ENCODE measurements at places on chromosomes 6 and 20.

DNA sequence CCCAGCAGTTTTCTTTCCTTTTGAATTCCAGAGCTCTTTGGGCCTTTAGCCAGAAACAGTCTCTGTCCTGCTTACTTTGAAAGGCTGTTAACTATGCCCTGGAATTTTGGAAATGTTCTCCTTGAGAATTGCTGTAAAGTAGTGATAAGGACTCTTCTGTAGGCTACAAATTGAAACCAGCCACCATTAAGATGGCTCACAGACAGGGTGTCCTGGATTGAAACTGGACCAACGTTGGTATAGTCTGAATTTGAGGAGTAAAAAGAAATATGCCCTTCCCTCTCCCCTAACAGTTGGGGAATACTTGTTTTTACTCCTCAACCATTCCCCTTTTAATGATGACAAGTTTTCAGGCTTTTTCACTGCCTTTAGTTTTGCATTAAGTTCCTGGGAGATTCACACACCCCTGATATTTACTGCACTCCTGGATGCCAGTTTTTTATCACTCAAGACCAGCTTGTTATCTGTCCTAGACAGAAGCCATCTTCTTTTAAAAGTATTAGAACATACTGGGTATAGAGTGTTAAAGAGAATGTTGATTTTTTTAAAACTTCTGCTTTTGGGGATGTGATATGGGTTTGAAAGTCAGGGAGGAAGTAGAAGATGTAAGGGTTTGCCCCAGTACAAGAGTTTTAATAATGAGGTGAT is 21.9 kb downstream of the TOP1 start:
- DNase-seq, result peak; percentile 82

DNA sequence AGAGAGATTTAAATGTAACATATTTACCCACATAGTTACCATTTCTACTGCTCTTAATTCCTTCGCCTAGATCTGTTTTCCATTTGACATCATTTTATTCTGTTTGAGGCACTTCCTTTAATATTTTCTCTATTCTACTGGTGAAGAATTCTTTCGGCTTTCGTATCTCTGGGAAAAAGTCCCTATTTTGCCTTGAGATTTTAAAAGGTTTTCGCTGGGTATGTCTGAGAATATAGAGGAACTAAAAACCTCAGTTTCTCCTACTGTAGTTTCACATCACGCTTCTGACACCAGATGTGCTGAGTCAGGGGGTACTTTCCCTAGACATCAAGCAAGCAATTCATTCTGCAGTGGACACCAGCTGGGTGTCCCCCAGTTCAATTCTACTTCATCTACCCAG is 61.7 kb downstream of the E2F3 start:
- no peak for DNase-seq

DNA sequence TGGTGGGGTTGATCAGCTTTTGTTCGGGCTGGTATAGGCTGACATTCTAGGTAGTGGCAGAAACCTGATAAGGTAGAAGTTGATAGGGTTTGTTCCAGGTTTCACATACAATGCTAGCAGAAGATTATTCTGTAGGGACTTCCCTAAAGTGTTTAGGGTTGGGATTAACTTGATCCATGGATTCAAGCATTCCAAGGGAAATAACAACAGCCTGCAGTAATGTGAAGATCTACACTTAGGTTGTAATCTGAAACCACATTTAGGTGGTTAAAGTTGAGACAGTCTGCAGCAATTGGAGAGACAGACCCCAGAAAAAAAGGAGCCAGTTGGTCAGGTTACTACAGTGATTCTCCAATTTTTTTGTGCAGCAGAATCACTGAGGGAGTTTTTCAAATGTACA is 56.1 kb downstream of the GJA1 start:
- DNase-seq, result no peak

DNA sequence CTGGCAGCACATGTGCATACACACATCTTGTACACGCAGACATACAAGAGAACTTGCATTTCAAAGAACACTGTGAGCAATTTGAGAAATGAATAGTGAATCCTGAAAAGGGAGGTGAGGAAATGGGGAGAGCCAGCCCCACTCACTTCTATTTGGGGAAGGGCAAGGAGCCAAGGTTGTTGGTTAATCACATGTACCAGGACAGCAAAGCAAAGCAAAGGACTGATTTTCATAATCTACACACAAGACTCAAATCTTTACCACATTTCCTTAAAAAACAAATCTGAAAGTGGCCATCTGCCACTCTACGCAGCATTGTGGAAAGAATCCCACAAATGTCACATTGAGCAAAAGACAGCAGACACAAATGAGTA is 35.0 kb upstream of the KIF16B start:
- DNase-seq, result no peak

DNA sequence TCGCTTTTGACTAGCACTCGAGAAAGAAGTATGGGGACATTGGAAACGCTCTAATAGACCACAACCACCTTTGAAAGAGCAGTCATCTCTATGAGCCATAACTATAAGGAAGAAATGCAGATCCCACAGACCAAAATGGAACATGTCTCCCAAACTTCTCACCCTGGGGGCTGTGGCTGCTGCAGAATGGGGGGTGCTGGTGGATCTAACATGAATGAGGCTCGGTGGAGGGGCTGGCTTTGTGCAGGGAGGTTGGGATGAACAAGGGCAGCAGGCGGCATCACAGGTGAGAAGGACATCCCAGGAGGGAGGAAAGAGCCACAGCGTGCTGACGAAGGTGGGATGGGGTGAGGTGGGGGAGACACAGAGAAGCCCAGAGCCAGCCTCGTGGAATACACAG is 10.5 kb upstream of the CCR6 start:
- DNase-seq, result no peak

DNA sequence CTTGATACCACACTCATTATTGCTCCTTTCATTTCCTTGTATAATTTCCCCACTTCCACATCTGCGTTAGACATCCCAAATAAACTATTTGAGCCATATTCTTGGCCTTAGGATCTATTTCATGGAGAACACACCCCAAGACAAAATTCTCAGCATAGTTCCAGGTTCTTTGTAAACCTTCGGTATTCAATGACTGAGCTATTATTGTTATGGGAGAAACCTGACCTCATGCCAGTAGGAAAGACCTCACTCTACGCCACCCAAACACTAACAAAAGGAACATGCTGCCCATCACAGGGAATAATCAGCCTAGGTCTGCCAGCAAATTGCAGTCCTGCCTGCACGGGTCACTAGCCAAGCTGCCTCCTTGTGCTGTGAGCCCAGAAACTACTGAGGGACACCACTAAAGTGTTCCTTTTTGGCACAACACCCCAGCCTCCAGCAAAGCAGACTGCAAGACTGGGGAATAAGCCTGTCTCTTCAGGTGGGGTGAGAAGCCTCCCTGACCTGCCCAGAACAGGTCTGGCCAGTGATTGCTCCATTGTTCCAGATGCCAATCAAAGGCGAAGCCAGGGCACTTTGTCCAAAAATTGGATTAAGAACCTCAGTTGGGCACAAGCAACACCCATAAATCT is 371.8 kb downstream of the MAFB start:
- no peak for DNase-seq

DNA sequence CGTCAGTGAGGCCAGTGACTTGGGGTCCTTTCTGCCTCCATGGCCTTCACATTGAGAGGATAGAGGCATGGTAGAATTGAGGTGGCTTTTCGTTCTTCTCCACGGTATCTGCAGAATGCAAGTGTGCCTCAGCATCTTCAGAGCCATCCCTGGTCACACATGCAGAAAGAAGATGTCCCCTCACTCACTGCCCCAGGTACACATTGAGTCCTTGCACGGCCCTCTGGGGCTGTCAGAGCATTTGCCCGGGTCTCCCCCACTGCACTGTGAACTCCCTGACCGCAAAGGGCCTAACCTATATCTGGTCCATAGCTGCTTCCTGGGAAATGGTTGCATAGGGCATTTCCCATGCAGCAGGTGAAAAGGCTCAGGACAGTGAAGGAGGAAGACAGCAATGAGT is 115.7 kb downstream of the SCML4 start:
- DNase-seq, result no peak

DNA sequence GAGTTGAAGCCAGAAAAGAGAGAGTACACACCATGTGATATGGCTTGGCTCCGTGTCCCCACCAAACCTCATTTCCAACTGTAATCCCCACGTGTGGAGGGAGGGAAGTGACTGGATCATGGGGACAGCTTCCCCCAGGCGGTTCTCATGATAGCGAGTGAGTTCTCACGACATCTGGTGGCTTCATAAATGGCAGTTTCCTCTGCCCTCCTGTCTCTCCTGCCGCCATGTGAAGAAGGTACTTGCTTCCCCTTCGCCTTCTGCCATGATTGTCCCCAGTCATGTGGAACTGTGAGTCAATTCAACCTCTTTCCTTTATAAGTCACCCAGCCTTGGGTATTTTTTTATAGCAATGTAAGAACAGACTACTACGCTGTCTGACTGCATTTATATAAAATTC is 40.3 kb downstream of the TAF4 start:
- peak; percentile 61 for DNase-seq

GRCh38 chr6:31842053-31842452 is 14.5 kb downstream of the HSPA1B start:
- DNase-seq, result no peak

DNA sequence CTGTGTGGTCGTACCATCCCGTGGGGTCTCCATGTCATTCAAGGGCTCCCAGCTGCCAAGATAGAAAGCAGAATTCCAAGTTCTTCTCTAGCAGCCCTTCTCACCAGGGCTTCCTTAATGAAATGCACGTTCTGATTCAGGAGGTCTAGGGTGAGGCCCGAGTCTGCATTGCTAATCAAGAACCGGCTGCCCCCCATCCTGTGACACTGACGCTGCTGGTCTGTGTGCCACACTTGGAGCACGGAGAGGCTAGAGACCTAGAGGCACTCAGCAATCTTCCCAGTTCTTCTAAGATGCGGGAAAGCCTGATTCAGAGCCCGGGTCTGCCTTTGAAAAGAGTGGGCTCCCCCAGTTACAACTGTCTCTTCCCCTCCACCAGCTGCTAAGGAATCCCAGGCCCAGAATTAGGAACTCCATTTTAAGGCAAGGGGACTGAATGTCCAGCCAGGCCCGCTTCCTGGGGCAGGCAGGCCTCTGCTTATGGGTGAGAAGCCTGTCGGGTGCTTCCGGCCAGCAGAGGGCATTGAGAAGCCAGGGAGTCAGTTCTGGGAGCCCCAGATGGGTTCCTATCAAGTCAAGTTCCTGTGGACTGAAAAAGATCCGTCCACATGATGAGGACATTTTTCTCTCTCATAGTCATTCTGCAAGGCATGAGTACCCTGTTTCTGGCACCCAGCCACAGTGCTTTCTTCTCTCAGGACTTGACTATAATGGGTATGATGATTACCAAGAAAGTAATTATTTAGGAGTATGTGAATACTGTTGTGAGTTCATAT is 69.8 kb upstream of the RIN2 start:
- peak; percentile 36 for DNase-seq

- no peak for DNase-seq
Measured at GRCh38 chr6:137868721-137869548, 1.9 kb downstream of the TNFAIP3 start.

DNA sequence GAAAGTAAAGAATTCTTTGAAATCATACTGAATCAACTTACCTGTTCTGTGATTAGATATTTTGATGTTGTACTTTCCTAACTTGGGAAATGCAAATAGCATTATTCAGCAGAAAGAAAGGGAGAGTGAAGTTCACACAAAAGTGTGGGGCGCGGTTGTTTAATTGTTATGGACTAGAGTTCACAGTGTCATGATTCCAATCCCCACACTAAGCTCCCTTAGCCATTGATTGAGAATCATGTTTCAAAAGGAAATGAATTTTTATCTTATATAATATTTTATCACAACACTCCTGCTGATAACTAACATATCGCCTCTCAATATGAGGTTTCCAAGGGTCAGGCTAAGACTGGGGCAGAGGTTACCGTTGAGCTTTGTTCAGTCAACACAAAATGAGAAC is 3.0 kb upstream of the GSTA5 start:
- no peak for DNase-seq

DNA sequence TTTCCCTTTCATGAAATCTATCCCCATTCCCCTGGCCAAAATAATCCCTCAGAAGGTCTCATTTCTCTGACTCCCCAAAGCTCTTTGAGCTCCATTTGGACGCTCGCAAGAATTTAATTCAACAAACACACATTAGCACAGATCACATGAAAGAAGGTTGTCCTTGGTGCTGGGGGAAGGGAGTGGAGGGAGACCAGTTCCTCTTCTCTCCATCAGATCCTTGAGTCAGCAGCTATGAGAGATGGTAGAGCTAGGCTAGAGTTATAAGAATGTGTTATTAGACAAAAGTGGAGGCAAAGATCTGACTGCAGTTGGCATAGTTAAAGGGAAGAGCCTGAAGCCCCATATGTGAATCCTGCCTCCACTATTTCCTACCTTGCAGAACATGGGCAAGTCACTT is 184.2 kb upstream of the CDYL start:
- no peak for DNase-seq

GRCh38 chr6:78984225-78984950 is 93.7 kb downstream of the PHIP start:
- DNase-seq, result no peak

- no peak for DNase-seq
Measured at GRCh38 chr20:51738877-51739447, 29.2 kb downstream of the ATP9A start.

- no peak for DNase-seq
Measured at GRCh38 chr6:73951183-73951582, 255.2 kb downstream of the CD109 start.

- peak; percentile 66 for DNase-seq
Measured at GRCh38 chr6:156866220-156867015, 89.2 kb downstream of the ARID1B start.

DNA sequence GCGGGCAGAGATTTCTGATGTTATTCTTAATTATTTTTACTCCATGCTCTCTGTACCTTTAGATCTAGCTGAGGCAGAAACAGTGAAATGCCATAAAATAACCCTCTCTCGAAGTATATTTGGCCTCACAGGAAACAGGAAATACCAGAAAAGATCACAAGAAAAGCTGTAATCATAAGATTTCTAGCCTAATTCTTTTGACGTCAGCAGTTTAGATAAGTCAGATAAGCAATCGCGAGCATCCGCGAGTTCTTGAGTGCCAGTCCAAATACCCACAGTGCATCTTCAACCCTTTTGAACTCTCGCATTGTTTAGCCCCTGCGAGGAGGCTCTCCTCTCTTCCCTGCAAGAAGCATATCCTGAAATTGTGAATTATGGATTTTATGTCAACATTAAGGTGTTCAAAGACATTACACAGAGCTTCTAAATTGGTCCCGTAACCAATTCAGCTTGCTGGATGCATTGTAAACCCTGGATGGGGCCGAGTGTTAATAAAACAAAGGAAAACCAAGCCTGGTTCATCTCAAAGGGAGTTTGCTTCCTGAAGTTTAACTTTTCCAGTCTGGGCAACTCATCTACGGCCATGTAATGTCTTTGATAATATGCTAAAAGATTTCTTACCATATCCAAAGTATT is 198.9 kb downstream of the MTFR2 start:
- DNase-seq, result peak; percentile 23

DNA sequence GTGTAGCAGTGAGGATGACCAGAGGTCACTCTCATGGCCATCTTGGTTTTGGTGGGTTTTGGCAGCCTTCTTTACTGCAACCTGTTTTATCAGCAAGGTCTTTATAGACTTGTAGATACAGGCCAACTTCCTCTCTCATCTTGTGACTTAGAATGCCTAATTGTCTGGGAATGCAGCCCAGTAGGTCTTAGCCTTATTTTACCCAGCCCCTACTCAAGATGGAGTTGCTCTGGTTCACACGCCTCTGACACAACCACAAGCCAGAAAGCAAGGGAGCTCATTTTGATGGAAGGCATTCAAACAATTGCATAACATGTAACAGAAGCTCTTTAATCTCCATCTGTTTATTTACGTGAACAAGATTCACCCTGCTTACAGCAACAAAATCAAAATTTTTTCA is 492.0 kb upstream of the SULF2 start:
- no peak for DNase-seq

- DNase-seq, result peak; percentile 27
Measured at GRCh38 chr20:47796971-47797370, 11.7 kb upstream of the SULF2 start.

- no peak for DNase-seq
Measured at GRCh38 chr6:37204014-37204751, 34.2 kb downstream of the PIM1 start.

All from common myeloid progenitor, CD34-positive (primary cell).